COLO829 (cell line): ENCODE measurements at places on chromosomes 3 and 15.

GRCh38 chr15:63231206-63231605 is 41.8 kb downstream of the RAB8B start:
- DNase-seq: no peak

DNA sequence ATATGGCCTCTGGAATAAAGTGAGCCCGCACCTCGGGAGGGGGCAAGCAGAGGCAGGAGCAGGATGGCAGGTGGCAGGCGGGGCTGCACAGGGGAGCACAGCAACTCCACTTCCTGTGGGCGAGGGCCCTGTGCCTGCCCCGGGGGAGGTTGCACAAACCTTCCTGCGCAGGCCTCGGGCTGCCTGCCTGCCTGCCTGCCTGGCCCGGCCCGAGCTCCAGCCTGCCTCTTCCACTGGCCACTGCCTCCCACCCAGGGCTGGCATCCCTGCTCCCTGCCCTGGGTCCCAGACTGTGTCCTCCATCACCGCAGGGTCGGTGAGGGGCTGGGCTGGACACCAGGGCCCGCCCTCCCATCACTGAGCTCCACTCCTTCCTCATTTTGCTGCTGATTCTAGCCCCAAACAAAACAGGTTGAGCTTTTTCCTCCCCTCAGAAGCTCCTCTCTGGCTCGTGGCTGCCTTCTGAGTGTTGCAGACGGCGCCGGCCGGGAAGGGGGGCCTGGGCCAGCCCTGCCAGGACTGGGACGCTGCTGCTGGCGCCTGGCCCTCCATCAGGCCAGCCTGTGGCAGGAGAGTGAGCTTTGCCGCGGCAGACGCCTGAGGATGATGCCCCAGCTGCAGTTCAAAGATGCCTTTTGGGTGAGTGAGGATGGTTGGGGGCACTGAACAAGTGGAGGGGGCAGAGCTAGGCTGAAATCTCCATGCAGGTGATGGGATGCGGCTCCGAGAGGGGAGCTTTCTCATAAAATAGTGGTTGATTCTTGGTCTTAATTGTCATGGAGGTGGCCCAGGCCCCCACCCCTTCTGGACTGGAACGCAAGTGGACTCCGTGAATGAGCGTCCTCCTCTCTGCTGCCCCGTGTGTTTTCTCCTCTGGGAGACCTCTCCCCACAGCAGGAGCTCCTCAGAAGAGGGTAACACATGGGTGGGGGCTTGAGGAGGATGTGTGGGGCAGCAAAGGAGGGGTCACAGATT is at the start of gene PSTPIP1:
PSTPIP1 (plus strand) TSS at position 156 of the 975 bp plus-strand sequence; CDS start at position 604, 448 bp downstream.
- DNase-seq: no peak

- DNase-seq: no peak
Observed at GRCh38 chr3:39533226-39533625, 65.7 kb downstream of the MOBP start.

GRCh38 chr15:88739541-88739940 is 63.7 kb upstream of the ACAN start:
- DNase-seq: no peak

- DNase-seq: no peak
Observed at GRCh38 chr15:43492266-43492665, 690 bp downstream of the TP53BP1 start.

- DNase-seq: no peak
Observed at GRCh38 chr3:57805266-57805665, 49.2 kb downstream of the SLMAP start.

- DNase-seq: no peak
Observed at GRCh38 chr3:38723569-38724391, 74.3 kb upstream of the SCN5A start.

- no peak for DNase-seq
Observed at GRCh38 chr3:157190380-157190872, 30.5 kb upstream of the CCNL1 start.

DNA sequence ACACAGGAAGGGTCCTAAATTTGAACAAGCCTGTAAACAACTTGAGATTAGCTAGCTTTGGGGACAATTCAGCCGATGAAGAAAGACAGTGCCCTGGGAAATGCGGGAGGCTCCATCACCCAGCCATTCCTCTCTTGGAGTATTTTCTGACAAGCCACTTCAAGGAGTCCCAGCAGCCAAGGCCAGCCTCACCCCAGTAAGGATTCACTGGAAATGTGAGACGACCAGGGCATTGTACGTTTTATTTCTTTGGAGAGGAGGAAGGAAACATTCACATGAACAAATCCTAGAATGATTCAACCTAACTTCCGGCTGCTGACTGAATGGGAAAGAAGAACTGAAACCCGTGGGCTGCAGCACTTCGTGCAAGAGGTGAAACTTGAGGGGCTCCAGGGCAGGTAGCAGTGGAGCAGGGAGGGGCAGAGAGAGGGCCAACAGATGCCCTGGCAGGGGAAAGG is 116.4 kb upstream of the ARHGEF3 start:
- DNase-seq: no peak

GRCh38 chr3:126994661-126995245 is 11.8 kb downstream of the PLXNA1 start:
- DNase-seq: no peak

DNA sequence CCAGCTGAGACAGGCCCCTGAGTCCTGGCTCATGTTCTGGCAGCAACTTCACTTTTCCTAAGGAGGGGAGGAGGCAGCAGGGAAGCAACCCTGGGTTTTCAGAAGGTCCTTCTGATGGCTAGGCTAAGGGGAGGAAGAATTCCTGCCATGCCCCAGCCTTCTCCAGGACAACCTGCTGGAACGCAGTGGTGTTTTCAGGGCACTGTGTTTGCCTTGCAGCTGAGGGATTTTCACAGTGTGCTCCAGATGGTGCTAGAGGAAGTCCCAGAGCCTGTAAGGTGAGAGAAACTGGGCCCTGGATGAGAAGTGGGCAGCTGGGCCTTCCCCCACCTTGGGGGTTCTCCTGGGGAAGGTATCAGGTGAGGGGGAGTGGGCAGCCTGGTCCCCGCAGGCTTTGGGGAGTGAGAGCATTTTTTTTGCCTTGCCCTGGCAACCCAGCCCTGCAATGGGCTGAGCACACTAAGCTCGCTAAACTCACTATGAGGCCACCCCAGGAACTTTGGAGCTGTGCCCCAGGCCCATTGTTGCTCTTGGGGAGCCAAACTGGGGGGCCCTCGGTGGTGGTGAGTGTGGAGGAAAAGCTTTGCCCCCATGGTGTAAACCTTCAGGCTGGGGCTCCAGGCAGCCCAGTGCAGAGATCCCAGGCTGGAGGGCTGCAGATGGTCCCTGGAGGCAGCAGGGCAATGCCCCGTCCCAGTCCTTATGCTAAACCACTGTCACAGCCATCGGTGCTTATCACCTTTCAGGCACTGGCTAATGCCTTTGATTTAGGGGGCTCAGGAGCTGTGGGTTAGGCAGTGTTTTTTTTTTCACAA is 41.1 kb downstream of the ACAA1 start:
- DNase-seq: no peak

GRCh38 chr3:39407773-39408492 is 1.4 kb downstream of the RPSA start:
- DNase-seq: no peak

DNA sequence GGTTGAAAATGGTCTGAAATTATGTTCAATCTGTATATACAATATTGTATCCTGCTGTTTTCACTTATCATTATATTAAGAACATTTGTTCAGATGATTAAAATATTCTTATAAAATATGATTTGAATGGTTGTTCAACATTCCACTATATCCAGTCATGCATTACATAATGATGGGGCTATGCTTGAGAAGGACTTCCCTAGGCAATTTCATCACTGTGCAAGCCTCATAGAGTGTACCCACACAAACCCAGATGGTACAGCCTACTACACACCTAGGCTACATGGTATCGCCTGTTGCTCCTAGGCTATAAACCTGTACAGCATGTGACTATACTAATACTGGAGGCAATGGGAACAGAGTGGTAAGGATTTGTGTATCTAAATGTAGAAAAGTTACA is 30.5 kb downstream of the SLC7A14 start:
- no peak for DNase-seq

DNA sequence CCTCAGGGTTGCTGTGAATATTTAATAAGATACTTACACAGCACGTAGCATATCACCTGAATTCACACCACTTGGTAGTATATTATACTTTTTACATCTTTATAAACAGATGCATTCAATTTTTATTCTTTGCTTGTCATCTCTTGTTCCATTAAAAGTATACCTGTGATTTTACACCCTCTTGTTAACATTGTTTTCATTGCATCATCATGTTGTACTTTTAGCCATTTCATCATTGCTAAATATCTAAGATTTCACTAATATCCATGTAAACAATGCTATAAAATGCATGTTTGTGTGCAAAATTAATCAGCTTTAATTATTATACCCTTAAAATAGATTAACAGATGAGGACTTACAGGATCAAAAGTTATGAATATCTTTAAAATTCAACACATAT is 155.3 kb downstream of the MEX3B start:
- DNase-seq: no peak

- DNase-seq: no peak
Observed at GRCh38 chr3:156180077-156180476, 59.7 kb downstream of the KCNAB1 start.

- DNase-seq: no peak
Observed at GRCh38 chr15:101029971-101030661, 111.0 kb downstream of the LRRK1 start.

DNA sequence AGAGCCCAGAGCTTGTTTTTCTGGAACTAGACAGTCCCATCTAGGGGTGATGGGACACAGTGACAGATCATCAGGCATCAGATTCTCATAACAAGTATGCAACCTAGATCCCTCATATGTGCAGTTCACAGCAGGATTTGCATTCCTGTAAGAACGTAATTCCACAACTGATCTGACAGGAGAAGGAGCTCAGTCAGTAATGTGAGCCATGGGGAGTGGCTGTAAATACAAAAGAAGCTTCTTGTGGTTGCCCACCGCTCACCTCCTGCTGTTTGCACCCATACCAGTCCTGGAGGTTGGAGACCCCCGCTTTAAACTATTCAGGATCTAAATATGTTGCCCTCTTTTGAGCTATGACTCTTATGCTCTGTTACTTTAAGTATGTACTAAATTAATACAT is 167.3 kb downstream of the ALCAM start:
- no peak for DNase-seq

DNA sequence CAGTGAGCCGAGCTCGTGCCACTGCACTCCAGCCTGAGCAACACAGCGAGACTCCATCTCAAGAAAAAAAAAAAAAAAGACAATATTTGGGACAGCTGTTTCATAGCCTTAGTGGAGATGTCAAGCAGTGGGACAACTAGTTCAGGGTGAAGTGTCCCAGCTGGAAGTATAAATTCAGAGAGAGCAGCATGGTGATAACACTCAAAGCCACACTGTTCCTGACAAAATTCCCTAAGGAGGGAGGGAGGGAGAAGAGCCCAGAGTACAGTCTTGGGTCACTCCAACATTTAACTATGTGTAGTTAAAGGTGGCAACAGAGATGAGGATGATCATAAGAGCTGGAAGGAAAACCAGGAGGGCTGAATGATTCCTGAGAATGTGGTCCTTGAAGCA is 21.1 kb upstream of the IP6K2 start:
- no peak for DNase-seq

GRCh38 chr3:20071175-20071574 is 30.9 kb downstream of the KAT2B start:
- no peak for DNase-seq

DNA sequence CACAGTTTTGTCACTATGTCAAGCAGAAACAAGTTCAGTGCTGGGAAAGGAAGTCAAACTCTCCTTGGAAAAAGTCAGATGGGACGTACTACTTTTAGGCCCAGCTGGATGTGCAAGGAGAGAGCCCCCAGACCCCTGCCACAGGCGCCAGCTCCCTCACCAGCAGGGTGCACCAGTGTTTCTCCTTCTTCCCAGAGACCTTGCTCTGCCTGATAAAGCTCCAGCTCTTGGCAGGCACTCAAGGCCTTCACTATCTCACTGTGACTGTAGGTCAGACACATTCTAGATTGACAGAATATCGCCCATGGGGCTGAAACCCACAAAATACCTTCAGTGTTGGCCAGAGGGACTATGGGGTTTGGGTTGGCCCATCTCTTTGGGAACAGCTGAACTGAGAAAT is 54.8 kb upstream of the CHRNB4 start:
- DNase-seq: no peak

GRCh38 chr3:74561881-74562280 is 52.6 kb downstream of the CNTN3 start:
- DNase-seq: no peak

DNA sequence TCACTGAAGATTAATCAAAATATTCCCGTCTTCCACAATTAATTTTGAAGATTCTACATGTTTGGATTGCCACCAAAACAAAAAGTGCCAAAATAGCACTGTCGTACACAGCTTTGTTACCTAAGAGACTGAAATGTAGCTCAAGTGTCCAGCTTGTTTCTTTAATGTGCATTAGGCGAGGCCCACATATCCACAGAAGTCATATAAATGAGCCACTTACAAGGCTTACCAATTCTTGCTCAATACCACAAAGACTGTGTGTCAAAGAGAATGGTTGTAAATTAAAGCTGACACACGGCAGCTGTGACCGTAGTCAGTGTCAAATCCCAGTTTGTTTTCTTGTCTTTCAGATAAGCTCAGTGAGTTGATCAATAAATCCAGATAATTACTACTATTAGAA is 639.4 kb upstream of the TBL1XR1 start:
- DNase-seq: no peak

GRCh38 chr3:8557298-8557697 is 55.7 kb downstream of the LMCD1 start:
- no peak for DNase-seq

DNA sequence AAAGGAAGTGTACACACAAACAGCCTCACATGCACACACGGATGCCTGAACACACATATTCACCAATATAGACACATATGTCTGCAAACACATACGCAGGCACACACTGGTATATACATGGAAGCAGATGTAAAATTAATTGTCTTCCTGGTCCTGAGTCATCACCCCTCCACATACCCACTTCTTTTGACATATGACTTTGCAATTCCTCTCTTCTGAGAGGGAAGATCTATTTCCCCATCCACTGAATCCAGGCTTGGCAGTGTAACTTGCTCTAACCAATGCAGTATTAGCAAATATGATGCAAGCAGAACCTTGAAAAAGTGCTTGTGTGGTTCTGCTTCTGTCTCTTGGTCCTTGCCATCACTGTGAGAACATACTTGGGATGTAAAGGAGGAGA is 76.8 kb upstream of the HRH1 start:
- no peak for DNase-seq

DNA sequence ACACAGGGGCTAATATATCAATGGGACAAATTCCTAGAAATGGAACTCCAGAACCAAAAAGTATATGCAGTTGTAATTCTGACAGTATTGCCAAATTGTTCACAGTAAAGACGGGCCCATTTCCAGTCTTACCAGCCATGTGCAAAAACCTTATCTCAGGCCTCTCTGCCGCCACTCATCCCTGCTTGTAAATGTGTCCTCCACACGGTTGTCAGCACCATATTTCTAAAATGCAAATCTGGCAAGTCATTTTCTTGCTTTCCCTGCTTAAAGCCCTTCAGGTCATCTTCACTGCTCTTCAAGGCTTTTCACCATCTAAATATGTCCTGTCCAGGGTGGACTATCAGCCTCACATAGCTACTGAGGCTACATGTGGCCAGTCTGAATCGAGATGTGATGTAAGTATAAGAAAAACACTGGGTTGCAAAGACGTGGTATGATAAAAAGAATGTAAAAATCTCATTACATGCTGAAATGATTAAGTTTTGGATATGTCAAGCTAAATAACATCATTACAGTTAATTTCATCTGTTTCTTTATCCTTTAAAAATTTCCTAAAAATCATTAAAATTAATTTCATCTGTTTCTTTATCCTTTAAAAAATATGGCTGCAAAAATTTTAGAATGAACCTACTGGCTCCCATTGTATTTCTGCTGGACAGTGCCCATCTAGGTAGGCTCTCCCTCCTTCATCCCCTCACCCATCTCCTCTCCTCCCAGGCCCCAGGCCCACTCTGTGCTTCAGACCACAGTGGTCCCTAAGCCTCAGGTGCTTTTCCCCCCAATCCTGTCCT is 980 bp downstream of the PARP9 start:
- no peak for DNase-seq
